ELF-1 (cell line): ENCODE measurements at places on chromosomes 3 and 15.

- DNase-seq = no peak
These were observed 10.4 kb downstream of the LIMD1 start for GRCh38 chr3:45604999-45605398.

GRCh38 chr15:77004189-77004588, 9.3 kb downstream of the PSTPIP1 start:
- DNase-seq = no peak

DNA sequence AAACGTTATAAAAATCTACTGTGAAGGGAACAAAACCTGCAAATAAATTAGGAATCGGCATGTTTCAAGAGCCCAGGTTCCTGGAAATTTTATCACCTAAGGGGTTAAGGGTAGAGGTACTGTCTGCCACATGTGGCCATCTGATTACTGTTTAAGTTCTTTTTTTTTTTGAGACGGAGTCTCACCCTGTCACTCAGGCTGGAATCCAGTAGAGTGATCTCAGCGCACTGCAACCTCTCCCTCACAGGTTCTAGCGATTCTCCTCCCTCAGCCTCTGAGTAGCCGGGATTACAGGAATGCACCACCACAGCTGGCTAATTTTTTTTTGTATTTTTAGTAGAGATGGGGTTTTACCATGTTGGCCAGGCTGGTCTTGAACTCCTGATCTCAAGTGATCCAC, 35.8 kb downstream of the UQCC5 start:
- DNase-seq = no peak

GRCh38 chr3:120017692-120018091, 76.6 kb downstream of the GSK3B start:
- DNase-seq = no peak

GRCh38 chr3:119969759-119970158, 124.5 kb downstream of the GSK3B start:
- DNase-seq = no peak

GRCh38 chr15:31400222-31400927, 73.7 kb downstream of the KLF13 start:
- no peak for DNase-seq

GRCh38 chr3:16618721-16619120, 13.5 kb upstream of the DAZL start:
- DNase-seq = no peak

- no peak for DNase-seq
These were observed 97.7 kb downstream of the CNTN6 start for GRCh38 chr3:1190569-1190968.

- DNase-seq = peak; percentile 67
These were observed 128.0 kb downstream of the LRIG1 start for GRCh38 chr3:66372681-66373350.

DNA sequence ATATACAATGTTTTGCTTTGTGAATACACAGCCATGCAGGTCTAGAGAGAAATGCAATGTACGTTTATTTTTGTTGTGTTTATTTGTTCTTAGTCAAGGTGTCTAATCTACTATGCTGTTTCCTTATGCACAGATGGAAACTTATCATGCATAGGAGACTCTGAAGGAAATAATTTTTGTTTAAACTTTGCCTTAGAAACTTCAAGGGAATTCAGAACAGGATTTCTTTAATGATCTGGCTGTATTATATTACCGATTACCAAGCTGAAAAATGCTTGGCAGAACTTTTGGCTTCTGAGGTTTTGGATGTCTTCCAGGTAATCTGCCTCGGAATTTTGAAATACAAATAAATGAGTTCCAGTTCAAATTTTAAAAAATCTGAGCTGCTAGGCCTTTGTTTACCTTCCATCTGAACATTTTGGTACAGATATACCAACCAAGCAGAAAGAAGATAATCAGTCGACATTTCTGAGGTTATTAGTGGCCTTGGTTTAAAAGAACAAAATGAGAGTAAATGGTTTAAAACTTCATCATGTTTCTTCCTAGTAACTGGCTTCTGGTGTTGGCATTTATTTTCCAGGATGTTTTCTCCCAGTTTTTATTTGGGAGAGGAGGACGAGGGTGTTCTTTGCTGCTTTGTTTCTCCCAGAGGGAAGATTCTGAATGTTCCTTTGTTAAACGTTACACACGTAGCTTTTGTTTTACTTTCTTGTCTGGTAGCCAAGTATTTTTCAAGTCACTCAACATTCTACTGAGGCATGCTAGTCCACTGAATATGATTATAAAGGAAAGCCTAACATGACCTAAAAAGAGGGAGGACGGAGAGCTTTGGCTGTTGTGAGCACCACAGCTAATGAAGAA, 421.8 kb upstream of the TBL1XR1 start:
- no peak for DNase-seq

GRCh38 chr3:129446926-129447325, 6.9 kb downstream of the IFT122 start:
- no peak for DNase-seq

DNA sequence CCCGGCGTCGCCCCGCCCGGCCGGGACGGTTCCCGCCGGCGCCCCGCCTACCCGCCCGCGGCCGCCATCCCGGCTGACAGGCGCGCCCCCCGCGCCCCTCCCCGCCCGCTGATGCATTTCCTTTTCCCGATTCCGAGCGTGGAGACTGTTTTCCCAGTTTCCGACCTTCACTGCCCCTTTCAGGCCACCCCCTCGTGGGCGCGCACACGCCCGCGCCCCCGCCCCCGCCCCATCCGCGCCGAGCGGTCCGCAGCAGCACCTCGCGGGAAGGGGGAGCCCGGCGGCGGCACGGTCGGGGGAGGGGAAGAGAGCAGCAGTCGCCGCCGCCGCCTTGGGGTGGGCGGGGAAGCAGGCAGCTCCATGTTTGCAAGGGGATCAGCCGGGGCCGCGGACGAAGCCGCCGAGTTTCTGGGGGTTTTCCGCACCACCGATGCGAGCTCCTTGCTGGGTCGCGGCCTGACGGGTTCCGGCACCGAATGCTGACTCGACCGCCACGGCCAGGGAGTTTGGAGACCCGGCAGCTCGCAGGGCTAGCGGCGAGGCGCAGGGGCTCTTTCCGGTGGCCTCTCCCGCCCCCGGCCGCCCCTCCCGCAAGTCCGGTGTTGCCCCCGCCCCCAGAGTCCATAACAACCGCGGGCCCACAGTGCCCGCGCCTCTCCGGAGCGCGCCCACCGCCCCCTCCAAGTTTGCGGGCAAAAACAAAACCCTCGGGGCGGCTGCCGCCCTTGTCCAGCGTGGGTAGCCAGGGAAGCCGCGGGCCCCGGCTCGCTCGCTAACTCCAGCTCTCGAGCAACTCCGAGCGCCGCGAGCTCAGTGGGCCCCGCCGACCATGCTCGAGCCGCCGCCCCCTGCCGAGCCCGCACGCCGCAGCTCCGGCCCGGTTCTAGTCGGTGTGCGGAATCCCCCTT, 3.2 kb upstream of the SIN3A start:
- peak; percentile 62 for DNase-seq

- DNase-seq = peak; percentile 14
These were observed 429 bp downstream of the PARP9 start for GRCh38 chr3:122563717-122564025.

- no peak for DNase-seq
These were observed 2.3 kb upstream of the TLE3 start for GRCh38 chr15:70099967-70100473.

- DNase-seq = no peak
These were observed 79.6 kb upstream of the PPP2R3A start for GRCh38 chr3:135885885-135886284.

DNA sequence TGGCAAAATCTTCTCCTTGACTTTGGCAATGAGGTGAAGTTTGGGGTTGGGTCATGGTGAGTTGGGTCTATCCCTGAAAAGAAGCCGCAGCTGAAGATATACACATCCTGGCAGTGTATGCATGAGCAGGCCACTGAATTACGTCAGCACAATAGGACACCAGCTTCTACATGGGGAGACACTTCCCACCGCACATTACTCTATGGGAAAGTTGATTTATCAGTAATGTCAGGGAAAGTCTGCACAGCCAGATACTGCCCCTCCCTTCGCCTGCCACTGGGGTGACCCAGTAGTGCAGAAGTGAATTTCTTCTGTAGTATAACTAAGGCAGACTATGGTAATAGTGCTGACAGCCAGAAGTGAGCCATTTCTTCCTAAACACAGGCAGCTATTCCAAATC, 245.0 kb downstream of the NTRK3 start:
- DNase-seq = no peak

DNA sequence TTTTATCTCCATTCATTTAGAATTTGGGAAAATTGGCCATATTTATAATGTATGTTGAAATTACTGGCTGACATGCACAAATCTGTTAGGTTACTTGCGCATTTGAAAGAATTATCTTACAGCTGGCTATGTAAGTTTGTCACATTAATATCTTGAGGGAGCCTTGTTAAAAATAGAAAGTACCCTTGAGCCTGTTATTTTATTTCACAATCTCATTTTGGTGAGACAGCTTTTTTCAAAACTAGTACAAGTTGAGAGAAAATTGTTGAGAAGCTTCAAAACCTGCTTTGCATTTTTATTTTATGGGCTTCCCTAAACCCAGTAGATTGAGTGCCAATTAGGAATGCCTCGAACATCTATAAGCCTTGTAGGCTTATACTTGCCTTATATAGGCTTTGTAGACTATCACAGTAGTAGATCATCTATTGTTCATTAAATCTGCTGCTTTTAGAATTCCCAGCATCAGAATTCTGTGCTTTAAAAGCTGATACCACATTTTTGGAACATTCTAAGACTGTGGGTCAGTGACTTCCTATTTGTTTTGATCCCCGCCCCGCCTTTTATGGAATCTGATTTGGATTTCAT, 6.3 kb downstream of the IDH3A start:
- no peak for DNase-seq

GRCh38 chr3:182041668-182042291, 330.1 kb downstream of the SOX2 start:
- DNase-seq = no peak

DNA sequence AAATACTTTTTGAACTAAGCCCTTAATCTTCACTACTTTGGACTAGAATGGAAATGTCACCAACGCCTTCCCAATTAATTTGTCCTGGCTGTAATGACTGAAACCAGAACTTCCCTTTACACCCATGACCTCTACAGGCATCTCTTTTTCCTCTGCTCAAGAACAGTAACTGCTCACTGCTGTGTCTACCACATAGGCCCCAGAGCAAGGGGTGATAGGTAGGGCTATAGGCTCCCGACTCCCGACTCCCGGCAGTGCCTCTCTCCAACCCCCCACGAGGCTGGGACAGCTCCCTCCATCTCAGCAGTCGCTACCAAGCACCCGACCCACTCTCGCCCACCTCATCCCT, 384 bp upstream of the LEKR1 start:
- DNase-seq = no peak

DNA sequence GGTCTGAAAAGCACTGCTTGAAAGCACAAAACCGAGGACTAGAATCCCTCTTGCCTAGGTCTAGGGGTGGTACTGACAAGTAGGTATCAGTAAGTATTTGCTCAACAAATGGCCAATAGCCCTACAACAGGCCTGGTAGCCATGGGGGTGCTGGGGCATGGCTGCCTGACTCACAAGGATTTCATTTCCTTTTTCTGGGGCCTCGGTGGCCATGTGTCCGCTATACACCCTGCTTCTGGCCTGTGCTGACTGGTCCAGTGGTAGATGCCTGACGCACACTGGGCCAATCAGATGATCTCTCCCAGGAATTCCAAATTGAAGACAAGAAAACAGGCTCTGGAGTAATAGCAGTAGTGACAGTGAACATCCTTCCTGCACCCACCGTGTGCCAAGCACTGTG, 29.4 kb downstream of the MELTF start:
- peak; percentile 1 for DNase-seq

GRCh38 chr15:41966414-41966812, 5.9 kb downstream of the EHD4 start:
- no peak for DNase-seq

DNA sequence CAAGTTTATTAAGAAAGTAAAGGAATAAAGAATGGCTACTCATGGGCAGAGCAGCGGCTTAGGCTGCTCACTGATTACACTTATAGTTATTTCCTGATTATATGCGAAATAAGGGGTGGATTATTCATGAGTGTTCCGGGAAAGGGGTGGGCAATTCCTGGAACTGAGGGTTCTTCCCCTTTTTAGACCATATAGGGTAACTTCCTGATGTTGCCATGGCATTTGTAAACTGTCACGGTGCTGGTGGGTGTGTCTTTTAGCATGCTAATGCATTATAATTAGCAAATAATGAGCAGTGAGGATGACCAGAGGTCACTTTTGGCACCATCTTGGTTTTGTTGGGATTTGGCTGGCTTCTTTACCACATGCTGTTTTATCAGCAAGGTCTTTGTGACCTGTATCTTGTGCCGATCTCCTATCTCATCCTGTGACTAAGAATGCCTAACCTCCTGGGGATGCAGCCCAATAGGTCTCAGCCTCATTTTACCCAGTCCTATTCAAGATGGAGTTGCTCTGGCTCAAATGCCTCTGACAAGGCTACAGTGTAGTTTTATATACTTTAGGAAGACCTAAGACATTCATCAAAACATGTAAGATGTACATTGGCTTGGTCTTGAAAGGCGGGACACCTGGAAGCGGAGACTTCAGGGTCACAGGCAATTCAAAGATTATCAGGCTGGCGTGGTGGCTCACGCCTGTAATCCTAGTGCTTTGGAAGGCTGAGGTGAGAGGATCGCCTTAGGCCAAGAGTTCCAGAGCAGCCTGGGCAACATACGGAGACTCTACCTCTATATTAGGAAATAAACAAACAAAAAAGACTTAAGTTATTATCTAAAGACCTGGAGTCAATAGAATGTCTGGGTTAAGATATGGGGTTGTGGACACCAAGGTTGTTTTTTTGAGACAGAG, 3.2 kb upstream of the BLOC1S6 start:
- peak; percentile 11 for DNase-seq

DNA sequence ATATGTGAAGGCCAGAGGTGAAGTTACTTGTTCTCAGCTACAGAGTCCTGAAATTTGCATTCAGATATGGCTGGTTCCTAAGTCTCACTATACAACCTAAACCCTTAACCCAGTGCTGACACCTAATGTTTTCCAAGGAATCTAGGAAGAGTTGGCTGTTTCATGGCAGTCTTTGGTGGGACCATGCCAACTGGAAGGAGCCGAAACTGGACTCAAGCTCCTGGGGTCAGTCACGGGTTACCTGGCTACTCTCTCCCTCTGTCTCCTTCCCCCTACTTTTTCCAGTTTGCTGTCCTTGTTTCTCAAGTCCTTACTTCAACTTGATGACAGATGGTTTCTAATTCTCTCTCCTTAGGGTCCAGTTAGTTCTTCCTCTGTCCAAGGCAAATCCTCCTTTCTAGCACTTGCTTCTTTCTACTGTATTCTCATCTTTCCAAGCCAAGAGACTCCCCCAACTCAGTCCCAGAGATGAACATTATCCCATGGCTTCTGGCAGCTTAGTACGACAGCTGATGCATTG, 88.6 kb upstream of the COL6A5 start:
- no peak for DNase-seq

GRCh38 chr15:79617071-79617470, 184.9 kb downstream of the MINAR1 start:
- DNase-seq = no peak

DNA sequence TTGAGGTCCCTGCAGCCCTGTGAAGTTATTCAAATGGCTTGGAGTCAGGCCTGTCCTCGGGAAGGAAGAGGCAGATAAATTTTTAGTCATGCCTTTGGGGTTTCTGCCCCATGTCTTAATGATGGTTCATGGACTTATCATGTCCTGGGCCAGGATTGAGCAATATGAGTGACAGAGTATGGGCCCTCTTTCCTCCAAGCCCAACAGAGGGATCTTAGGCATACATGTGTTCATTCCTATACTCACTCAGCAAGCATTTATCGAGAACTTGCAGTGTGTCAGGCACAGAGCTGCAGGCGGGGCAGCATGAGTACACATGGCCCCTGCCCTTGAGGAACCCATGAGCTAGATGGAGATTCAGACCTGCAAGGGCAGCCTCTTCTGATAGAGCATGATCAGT, 6.2 kb downstream of the ESYT3 start:
- DNase-seq = no peak
